ENCODE measurements at places on chromosomes 4 and X.

GRCh38 chrX:6959006-6959405, 188.5 kb upstream of the STS start:
- DNase-seq: no peak

DNA sequence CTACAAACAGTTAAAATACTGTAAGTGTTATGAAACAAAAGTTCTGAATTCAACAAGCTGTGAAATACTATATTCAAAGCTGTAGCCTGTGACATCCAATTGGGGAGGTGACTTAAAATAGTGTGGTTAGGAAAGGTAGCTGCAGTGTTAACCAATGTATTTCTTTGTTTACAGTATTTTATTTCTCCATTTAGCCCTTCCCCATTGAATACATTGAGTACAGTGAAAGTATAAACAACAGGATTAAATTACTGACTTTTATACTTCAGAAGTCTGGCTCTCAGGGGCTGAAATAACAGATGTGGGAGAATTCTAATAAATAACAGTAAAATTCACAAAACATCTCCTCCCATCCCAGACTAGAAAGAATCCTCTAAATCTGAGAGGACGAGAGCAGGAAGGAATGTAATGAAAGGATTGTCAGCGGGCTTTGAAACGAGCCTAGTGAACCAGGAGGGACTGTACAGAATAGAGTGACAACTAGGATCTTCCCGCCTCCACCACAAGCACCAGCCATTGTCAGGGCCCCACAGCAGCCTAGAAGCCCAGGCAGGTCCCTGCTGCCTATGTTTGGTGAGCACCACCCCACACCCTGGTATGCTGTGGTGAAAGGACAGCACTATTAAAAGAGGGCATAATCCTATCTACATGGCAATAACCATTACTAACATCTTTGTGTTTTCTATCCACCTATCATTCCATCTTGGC, 73.7 kb downstream of the SPCS3 start:
- DNase-seq: no peak

DNA sequence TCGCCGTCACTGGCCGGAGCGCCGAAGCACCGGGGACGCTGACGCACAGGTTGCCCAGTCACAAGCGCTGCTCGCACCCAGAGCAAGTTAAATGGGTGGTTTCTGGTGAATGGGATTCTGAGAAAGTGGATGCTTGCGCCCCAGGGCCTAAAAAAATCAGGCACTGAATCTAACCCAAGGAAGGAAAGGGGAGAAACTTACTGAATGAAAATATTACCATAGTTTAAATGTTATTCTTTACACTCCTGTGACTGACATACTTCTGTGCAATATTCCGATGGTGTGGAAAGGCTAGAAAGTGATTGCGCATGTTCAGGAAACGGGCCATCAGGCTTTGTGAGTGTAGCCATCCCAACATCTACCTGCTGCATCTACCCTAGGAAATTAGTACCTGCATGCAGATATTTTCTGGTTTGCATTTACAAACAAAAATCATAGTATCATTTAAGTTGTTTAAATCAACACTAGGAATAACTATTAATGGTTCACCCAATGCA, 838 bp upstream of the ABCG2 start:
- DNase-seq: no peak

- DNase-seq: no peak
Observed at GRCh38 chr4:40702800-40703151, 47.0 kb upstream of the NSUN7 start.

GRCh38 chr4:41363384-41363981, 106.8 kb downstream of the UCHL1 start:
- DNase-seq: no peak
